ENCODE measurements at places on chromosomes 1 and 21.
A peak's percentile ranks its signal among the peaks of the same experiment; 100 is the strongest.

GRCh38 chr1:226548256-226549093 lies at the start of gene STUM:
TSS of gene STUM (plus strand) at chr1:226548764. CDS start at chr1:226548905, 141 bp downstream.
- peak; percentile 49 for DNase-seq

GRCh38 chr21:36839123-36839522 lies 127.3 kb downstream of the HLCS start:
- no peak for DNase-seq

DNA sequence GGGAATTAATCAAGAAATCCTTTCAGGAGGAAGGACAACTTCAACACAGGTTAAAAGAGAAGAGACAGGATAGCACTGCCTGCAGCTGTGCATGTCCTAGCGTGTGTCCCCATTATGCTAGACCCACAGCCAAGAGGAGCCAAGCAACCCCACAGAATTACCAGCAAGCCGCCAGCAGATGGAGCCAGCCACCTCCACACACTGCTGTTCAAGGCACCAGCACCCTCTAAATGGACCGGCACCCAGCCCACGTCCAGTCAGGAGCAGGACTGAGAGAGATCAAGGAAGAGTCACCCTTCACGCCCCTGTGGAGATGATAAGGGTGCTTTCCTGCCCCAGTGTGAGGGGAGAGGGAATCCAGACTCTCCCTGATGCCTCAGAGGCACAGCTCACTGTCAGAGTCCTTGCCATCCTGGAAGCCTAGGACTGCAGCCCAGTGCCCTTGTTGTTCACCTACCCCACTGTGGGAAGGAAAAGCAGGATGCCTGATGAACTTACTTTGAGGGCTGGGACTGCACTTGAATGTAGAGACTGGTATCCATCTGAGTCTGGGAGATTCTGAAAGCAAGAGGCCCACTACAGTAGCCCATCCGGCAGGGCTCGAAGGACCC lies 37.1 kb upstream of the CTTNBP2NL start:
- DNase-seq = no peak

DNA sequence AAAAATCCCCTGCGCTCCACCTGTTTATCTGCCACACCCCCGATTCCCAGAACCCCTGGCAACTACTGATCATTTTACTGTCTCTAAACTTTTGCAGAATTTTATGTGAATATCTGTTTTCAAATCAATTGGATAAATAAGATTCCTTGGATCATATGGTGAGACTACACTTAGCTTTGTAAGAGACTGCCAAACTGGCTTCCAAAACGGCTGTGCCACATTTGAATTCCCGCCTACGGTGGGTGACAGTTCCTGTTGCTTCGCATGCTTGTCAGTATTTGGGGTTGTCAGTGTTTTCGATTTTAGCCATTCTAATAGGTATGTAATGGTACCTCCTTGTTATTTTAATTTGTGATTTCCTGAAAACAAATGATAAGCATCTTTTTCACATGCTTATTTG lies 22.7 kb upstream of the FMN2 start:
- no peak for DNase-seq

- no peak for DNase-seq
Observed at GRCh38 chr21:45874716-45875415, 106.7 kb upstream of the COL6A1 start.

GRCh38 chr1:186195377-186195931 lies 179.6 kb downstream of the TPR start:
- DNase-seq = no peak

DNA sequence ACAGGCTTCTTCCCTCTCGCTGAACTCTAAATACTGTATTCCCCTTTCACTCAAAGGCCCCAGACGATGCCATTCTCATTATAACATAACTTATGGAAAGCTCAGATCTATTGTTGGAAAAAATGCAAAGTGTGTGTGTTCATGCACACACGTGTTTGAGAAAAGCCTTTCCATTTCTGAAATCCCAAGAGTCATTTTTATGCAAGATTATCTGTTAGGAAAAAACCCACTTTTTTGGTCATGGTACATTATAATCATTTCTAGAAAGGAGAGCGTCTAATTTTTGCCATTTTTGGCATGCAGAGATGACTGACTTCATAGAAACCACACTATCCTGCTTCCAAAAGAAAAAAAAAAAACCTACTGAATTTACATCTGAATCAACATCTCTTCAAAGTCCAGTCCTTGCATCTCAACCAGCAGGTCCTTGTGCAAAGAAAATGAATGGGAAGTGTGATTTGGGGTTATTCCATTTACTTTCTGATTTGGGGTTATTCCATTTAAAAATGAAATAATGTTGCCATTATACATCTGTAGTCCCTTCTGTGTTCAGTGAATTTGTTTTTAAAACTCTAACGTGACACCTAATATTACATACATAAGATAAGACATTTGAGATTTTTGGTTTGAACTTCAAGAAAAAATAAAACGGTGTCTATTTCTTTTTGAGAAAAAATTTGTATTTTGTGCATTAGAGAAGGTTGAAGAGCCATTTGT lies 150.3 kb downstream of the DHRS3 start:
- DNase-seq = no peak

GRCh38 chr1:156025876-156026275 lies 5.1 kb upstream of the SSR2 start:
- DNase-seq = peak; percentile 42

DNA sequence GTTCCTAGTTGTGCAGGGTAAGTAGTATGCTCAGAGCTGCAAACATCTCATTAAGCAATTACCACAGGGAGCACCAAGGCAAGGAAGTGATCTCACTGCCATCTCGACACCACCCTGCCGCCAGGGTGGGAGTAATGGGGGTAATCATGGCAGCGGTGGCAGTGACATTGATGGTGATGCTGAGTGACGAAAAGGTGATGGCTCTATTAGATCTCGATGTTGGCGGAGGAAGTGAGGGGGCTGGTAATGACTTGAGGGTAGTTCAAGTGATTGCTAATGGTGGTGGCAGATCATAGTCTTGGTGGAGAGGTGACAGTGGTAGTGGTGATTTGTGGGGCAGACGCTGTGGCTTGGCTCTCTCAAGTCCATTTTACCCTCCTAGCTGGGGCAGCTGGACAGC lies 25.4 kb upstream of the TENT5B start:
- no peak for DNase-seq

DNA sequence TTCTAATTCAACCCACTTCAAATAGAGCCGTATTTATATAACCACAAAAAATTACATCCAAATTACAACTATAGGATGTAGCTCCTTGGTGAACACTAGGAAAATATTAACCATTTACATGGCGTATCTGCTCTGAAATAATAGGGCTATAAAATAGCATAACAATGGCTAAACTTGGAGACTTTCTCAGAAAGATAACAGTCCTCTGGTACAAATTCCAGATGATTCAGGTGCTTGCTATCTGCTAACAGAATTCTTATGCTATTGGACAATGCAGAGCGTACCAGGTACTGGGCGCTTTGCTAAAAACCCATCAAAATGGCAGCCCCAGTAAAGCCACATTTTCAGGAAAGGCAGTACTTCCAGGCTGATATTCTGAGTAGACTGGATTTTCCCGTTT lies 209.7 kb upstream of the C8B start:
- DNase-seq = no peak

GRCh38 chr21:43575473-43575844 lies 83.8 kb downstream of the HSF2BP start:
- no peak for DNase-seq

DNA sequence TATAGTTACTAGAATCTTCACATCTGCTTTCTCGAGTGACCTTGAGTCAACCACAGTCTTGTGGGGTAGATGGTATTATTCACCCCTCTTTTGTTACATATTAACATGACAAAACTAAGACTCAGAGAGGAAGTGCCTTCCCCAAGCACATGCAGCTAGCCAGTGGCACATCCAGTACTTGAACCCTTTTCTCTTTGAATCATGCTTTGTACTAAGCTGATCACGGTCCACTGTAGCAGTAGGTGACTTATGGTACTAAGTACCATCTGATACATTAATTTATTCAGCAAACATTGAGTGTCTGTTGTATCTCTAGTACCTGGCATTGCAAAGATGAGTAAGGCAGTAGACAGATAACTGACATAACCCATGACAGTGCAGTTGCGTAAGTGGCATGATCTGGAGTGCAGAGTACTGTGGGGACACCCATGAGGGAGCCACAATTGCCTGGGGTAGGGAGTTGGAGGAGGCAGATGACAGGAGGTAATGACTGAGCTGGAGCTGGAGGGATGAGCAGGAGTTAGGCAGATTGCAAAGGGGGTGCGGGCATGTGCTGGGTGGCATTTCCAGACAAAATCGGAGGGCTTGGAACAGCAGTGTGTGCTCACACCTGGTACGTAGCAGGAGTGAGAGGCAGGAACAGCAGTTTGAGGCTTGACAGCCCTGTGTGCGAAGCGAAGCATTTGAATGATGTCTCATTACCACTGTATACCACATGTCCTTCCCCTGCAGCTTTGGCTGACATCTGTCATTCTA lies 29.8 kb downstream of the UCK2 start:
- DNase-seq = no peak
